Fibroblast of skin of right quadriceps (primary cell): ENCODE measurements at places on chromosomes 3 and 15.

DNA sequence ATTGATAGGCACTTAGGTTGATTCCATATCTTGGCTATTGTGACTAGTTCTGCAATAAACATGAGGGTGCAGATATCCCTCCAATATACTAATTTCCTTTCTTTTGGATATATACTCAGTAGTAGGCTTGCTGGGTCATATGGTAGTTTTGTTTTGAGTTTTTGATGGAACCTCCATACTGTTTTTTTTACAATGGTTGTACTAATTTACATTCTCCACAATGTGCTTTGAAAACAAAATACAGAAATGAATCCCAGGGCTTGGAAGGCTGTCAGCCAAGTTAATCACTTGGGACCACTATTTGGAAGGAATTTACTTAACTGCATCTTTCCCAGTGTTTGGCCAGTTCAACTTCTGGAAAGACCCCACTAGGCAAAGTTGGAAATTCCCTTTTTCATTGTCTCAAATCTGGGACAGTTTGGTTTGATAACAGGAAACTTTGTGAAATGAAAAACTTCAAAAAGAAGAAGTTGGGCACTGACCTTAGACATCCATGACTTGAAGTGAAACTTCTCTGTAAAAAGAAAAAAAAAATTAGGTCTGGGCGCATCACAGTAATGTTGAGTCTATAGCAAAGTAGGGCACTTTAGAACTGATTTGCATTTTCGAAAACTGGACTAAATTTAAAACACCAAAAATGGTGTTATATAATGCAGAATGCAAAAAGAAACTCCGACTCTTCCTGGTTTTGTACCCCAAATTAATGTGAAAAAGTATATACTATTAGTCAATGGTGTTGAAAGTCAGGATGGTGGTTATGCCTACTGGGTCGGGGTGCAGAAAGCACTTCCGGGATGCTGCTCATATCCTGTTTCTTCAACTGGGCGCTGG lies 6.0 kb downstream of the CTSH start:
- no peak for DNase-seq

GRCh38 chr3:46849686-46850467 lies 13.4 kb downstream of the MYL3 start:
- DNase-seq: no peak

DNA sequence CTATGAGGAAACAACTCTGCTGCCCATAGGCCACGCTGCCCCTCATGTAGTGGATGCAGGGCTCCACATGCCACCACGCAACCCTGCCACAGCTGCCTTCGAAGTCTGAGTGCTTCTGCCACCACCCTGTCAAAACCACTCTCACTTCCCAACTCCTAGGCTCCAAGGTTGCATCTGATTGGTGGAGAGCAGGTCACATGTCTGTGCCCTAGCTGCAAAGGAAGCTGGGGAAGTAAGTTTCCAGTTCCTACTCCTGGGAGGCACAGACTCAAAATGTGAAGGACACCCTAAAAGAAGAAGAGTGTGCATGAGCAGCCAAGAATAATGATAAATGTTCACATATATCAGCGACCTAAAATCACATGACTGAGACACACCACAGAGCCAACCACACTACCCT lies 31.9 kb upstream of the TICRR start:
- DNase-seq: no peak

DNA sequence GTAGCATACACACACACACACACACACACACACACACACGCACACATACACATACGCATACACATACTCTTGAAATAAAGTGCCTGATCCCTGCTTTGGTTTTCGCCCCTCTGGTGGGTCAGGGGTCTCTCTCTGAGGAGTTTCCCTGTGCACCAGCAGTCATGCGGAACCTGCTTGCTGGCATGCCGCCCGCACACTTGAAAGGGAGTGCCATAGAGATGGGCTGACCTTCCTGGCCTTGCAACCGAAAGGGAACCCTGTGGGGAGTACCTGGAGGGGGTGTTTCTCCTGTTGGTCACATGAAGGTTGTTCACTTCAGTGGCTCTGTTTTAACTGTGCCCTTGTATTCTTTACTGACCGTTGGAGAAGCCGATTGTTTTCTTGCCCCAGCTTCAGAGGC lies 752.3 kb downstream of the NR2F2 start:
- DNase-seq: no peak

DNA sequence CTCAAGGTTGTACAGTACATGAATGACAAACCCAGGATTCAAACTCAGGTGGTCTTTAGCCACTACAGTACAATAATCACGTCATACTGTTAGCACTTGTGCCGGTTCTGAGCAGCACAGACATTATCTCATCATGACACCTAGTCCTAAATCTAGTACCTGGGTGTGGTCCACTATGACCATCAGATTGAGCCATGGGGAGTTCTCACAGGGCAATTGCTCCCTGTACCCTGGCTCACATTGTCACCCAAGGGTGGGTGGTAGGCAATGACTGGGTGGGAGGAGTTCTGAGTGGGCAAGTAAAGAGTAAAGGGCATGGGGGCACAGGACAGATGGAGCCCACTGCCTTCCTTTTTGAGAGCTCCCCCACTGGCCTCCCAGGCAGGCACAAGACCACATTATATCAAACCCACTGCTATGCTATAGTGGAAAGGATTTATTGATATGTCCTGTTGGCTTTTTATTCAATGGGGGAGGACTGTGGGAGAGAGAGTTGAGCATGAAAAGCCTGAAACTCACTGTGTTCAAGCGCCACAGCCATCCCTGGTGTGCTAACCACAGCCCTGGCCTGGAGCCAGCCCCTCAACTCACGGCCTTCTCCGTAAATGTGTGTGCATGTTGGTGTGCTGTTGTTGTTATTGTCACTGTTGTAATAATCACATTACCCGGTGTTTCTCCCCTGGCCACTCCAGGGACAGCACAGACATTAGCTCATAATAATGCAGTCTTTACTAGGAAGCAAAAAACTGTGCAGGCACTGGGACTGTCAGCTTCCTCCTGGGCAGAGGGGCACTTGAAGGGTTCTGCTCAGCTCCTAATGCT lies 27.3 kb downstream of the ADCY5 start:
- DNase-seq: peak; percentile 24

DNA sequence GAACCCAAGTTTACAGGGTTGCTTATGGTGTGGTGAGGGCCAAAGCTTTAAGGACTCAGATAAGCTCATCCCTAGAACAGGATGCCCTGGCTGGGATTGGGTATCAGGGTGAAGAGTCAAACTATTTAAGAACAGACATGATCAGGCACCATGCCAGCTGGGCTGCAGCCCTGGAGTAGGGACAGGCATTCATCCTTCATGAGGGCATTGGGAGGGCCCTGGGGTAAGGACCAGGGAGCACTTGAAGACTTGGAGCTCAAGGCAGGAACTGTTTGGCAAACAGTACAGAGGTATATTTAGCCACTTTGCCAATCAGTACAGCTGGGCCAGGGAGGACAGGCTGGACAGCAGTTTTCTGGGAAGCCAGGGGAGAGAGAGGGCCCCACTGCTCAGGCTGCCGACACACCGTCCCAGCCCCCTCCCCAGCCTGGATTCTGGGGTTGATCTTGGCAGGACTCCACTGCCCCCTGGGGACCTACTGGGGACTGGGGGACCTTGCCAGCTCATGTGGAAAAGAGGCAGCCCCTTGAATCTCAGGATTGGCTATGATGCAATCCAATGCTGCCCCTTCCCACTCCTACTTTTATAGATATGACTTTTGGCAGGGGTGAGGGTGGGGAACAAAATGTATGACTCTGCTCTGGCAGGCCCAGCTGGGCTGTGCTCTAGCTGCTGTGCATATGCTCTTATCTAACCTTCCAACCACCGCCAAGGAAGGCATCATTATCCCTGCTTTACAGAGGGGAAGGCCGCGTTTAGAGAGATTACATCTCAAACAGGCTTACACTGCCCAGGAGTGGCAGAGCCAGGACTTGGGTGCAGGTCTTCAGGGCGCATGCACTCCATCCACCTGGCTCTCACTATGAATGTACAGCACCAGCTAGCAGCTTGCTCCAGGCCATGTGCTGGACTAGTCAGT lies 2.3 kb downstream of the PLA2G4E start:
- DNase-seq: no peak

DNA sequence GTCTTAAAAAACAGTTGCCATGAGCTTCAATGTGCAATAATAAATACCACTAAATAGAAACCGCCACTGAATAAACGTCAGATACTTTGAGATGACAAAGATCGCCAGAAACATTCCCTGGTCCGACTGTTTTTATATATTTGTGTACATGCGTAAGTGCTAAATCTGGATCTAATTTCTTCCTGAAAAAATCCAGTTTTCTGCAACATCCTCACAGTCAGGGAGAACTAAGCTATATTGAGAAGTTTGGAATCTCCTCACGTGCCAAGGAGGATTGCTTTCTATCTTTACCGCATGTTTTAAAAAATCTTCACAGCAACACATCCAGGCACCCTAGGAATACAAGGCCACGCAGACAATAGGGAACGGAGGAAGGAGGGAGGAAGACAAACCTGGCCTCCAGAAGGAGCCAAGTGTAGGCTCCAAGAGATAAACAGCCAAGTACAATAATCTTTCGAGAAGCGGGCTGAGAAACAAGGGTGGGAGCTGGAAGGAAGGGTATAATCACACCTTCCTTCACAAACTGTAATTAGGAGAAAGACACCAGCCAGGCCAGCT lies 5.7 kb downstream of the VGLL4 start:
- DNase-seq: peak; percentile 93

DNA sequence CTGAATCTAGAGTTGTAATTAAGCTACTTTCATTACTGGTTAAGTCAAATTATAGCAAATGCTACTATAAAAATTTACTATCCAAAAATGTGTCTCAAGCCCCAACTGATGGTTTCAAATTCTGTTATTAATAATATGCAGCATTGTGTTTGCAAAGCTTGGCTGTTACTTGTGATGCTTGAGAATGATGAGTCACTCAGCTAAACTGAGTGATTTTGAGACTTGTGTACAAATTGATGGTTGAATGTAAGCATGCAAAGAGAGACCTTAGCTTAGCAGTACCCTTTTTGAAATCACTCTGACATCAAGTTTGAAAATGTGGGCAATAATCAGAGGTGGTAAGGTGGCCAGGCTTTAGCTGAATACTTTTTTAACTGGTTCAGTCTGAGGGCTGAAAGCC lies 27.6 kb downstream of the OPA1 start:
- DNase-seq: peak; percentile 19

DNA sequence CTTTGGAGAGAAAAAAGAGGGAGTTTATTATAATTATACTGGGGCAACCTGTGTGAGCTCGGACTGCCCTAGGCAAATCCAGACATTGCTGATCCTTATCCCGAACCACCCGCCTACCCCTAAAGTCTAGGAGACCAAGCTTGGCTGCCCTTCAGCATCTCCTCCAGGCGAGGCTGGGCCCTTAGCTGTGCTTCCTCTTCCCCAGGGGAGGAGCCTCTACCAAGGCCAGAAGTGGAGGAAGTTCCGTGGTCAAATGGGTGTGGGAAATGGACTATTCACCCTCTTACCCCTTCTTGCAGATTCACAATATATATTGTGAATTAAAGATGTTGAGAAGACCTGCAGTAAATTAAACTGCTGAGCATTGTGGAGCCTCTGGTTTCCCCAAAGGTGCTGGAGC lies 158.3 kb upstream of the HES1 start:
- DNase-seq: no peak
